CD4-positive, alpha-beta T cell treated with Interleukin-15 for 1 hour (primary cell): ENCODE measurements at places on chromosomes 2 and 18.

GRCh38 chr2:169715379-169716237, 18.0 kb upstream of the KLHL23 start:
- DNase-seq, result no peak

DNA sequence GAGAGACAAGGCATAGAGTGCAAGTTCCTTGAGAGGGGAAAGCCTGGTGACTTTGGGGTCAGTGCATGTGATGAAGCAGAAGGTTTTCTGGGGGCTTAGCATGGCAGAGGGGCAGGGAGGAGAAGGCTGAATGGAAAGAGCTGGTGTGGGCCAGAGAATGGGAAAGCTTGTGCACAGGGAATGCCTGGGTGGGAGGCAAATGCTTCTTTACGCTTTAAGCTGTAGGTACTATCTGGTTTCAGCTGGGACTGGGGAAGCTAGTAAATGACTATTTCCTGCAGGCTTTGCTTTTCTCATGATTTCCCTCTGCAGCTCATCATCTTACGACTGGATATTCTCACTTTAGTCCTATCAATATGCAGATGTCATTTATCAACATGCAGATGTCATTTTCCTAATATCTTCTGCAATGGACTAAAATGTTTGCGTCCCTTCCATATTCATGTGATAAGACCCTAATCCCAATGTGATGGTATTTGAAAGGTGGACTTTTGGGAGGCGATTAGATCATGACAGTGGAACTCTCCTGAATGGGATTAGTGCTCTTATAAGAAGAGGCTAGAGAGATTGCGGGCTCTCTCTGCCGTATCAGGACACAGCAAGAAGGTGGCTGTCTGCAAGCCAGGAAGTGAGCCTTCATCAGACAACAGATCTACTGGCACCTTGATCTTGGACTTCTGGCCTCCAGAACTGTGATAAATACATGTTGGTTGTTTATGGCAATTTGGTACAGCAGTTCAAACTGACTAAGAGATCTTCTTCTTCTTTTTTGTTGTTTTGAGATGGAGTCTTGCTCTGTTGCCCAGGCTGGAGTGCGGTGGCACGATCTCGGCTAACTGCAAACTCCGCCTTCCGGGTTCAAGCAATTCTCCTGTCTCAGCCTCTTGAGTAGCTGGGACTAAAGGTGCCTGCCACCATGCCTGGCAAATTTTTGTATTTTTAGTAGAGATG, 50.1 kb downstream of the MYCN start:
- DNase-seq, result no peak

DNA sequence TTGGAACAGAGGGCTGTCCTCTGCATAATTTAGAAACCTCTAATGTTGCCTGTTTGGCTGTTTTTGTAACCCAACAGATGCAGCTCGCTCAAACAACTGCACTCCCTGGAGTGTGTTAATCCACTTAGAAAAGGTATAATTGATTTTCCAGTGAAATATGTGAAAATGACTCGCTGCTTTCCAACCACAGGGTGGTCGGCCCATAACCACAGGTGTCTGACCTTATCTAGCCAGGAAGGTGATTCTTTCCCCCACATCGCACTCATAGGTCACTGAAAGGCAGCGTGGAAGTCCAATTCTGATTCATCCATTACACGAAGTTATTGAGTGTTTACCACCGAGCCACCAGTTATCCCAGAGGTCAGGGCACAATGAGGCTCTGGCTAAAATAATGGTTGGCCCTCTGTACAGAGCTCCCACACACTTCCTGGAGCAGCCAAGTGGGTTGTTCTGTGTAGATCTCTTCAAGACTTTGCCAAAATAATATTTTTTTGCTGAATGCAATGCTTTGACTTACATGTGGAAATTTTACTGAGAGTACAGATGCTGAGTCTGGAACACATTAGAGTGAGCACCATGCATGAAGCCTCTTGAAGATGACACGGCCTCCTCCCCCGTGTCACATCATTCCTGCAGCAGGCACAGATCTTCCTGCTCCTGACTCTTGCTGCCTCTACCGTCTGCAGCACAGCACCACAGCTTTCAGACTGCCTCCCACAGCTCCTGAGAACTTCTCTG, 396.2 kb downstream of the ZNF516 start:
- no peak for DNase-seq

DNA sequence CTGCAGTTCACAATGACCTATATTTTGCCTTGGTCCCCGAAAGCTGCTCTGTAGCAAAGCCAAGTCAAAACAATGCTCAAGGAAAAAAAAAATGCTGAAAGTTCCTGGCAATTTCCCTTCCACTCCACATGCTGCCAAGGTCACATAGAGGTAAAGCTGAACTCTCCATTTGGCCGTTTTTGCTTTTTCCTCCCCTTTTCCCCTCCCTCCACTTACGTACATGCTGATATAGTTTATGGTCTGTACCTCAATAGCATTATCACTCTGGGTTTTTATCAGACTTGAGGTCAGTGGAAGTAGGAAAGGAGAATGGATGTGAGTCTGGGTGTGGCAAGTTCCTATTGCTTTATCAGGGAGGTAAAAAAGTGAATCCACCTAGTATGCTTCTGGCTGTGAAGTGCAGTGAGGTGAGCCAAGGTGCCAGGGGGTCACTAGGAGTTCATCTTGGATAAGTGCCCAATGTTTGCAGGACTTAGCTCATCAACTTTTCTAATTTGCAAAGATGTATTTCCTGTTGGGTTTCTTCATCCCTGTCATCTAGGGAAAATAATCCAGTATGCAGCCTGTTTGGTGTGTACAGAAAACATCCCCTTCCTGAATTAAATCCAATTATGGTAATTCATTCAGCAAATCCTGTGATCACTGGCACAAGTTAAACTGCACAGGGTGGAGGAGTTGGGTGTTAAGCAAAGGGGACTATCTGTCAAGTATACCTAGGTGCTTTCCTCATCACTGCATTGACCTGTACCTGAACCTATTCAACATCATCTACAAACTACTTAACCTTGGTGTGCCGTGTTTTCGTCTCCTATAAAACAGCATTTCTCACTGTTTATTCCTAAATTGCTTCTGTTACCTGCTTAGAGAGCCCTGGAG, 124.3 kb upstream of the CYP26B1 start:
- no peak for DNase-seq

GRCh38 chr18:43661570-43661969, 384.3 kb upstream of the SYT4 start:
- DNase-seq, result no peak

- no peak for DNase-seq
Measured at GRCh38 chr2:128264881-128265607, 53.6 kb downstream of the HS6ST1 start.

GRCh38 chr2:219622472-219622871, 5.0 kb upstream of the SLC4A3 start:
- no peak for DNase-seq

DNA sequence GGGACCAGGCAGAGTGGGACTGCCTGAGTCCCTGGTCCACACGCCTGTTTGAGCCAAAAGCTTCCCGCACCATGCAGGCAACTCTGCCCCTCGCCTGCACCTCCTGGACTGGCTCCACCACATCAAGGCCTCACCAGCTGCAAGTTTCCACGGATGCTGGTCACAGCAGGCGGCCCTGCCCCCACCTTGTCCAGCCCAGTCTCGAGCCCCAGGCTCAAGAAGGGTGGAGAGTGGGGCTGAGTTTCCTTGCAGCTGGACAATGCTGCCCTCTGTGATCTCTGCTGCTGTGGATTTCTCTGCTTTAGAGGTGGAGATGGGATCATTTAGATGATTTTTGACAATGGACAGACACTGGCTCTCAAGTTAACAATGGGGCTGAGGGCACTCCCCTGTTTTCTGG, 74.9 kb downstream of the MTCL1 start:
- DNase-seq, result no peak

DNA sequence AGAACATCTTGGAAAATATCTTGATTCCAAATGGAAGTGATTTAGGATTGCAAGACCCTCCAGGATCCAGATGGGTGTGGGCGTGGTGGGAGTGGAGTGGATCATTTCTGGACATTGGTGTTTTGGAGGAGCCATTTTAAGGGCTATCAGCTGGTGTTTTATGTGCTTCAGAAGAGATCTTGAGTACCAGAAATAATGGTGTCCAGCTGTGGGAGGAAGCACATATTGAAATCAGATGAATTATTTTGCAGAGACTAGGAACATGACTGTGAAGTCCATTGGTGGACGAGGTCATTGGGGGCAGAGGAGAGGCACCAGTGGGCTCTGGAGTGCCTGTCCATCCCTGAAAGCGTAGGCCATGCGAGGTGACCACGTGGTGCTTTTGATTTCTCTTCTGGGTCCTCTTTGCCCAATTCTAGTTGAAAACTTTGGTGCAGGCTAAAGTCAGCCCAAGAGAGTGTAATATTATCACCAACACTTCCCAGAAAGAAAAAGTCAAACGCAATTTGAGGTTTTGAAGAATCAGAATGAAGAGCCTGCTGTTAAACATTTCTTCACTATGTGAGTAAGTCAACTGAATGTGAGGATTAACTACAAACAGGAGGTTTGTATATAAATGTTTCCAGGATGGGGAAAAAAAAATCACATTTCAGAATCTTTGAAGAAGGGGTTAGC, 31.6 kb downstream of the RNF144A start:
- DNase-seq, result no peak

GRCh38 chr2:68632021-68632420, 11.4 kb upstream of the PROKR1 start:
- no peak for DNase-seq

DNA sequence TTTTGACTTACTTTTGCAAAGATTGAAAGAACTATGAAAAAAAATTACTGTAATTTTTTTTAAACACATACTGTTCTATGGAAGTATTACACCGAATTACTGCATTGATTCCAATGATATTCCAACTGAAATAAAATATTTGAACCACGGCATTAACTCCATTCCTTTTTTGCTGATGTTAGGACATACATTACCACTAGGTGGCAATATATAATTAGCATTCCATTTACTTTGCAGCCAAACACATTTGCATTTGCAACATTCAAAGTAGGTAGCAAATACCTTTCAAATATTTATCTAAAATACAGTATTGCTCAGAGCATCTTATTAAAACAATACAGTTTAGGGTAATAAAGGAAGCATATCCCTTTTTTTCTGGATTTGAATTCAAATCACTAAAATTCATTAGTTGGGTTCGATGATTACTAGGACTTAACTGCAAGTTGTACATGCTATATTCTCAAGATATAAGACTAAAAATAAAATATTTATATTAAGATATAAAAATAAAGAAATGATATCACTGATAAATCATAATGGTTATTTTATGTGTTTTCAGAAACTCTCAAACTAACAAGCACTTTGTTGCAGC, 31.3 kb downstream of the LANCL1 start:
- DNase-seq, result no peak

- DNase-seq, result no peak
Measured at GRCh38 chr2:6893876-6894482, 16.4 kb downstream of the RSAD2 start.

- DNase-seq, result no peak
Measured at GRCh38 chr2:105110295-105110829, 72.5 kb downstream of the MRPS9 start.

- no peak for DNase-seq
Measured at GRCh38 chr18:59669872-59670657, 27.2 kb downstream of the CCBE1 start.

DNA sequence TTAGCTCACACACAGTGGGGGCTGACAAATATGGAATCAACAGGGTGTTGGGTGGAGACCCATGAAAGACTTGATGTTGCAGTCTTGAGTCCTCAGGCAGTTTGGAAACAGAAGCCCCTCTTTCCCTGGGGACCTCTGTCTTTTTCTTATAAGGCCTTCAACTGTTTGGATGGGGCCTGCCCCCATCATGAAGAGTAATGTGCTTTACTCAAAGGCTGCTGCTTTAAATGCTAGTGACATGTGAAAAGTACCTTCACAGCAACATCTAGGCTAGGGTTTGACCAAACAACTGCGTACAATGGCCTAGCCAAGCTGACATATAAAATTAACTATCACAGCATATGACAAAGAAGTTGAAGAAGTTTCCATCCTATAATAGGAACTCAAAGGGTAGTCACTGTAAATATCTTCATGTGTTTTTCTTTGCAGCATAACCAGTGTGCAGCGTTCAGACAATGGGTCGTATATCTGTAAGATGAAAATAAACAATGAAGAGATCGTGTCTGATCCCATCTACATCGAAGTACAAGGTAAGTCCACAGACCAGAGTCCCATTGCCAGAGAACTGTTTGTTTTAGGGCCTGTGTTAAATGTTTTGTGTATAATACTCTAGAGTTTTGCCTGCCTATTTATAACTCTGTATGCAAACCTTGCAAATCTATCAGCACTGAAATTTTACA, 46.3 kb downstream of the MERTK start:
- no peak for DNase-seq

DNA sequence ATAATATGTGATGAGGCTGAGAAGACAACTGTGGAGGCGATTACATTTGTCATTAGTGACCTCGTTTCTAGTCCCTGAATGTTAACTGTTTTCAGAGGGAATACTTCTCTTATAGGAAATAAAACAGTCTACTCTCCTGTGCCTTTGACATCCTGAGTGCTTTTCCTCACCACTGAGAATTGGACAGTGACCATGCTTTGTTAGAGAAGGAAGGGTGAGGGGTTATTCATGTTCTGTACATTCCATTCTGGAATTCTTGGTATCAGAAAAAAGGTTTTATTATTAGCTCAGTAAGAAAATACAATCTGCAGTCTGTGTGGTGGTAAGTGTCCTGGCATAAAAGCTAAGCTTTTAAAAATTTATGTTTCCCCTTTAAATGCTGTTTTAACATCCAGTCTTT, 58.8 kb downstream of the PARD3B start:
- DNase-seq, result no peak

DNA sequence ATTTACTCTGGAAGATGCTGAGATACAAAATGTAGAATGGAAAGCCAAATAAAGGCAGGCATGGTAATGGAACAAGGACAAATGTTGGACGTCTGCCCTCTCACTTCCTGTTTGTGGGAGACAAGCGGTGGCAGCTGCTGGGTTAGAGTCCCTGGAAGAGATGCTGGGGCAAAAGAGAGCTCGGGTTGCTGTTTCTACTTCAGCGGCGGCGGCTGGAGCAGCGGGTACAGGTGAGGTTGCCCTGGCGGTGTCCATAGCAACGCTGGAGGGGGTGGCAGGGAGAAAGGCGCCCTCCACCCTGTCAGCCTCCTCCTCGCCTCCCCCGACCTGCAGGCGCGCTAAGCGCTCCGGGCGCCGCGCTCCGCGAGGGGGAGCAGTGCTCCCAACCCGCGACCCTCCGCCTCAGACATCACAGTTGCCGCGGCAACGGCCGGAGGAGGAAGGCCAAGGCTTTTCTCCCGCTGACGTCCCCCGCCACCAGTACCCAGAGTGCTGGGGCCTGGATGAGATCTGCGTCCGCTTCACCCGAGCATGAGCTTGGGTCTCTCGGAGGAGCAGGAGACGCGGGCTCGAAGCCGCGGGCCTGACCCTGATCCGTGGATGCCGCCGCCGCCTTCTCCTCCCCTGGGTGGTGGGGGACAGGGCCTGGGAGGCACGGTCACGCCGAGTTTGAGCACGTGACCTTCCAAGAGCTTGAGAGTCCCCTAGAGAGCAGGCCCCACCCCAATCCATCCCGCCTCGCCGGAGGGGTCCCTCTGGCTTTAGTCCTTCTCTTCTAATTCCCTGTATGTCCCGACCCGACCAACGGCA, 65.6 kb downstream of the NOL4 start:
- DNase-seq, result no peak

DNA sequence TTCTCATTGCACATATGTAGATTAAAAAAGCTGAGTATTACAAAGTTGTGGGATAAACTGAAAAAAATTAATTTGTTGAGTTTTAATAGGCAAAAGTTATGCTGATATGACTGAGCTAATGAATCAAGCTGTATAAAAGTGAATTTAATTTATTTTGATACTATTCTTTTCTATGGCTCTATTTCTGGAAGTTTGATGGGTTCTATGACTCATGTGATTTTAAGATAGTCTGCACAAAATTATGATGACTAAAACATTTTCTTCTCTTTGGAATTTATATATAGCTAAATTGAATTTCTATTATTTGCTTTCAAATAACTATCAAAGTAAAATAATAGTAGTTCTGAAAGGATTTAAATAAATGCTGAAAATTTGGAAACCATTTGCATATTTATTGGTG, 71.0 kb upstream of the MMADHC start:
- no peak for DNase-seq
